ENCODE measurements at places on chromosomes 3 and 15. TPM values are rescaled to one million over a fixed set of nuclear protein-coding genes. Genes with fewer than 3 reads are reported as not detected.

AP3B2 gene
- total RNA-seq: 0.15 TPM

CNTN6 gene
- total RNA-seq: not detected

SPINT1 gene
- total RNA-seq: 0.15 TPM

CHST2 gene
- total RNA-seq: 7.6 TPM

ISL2 gene
- 3.6 TPM for total RNA-seq
